ENCODE measurements at places on chromosomes 16 and 17.

- peak; percentile 33 for DNase-seq
These were observed 73.9 kb downstream of the SPAG9 start for GRCh38 chr17:51046514-51047384.

DNA sequence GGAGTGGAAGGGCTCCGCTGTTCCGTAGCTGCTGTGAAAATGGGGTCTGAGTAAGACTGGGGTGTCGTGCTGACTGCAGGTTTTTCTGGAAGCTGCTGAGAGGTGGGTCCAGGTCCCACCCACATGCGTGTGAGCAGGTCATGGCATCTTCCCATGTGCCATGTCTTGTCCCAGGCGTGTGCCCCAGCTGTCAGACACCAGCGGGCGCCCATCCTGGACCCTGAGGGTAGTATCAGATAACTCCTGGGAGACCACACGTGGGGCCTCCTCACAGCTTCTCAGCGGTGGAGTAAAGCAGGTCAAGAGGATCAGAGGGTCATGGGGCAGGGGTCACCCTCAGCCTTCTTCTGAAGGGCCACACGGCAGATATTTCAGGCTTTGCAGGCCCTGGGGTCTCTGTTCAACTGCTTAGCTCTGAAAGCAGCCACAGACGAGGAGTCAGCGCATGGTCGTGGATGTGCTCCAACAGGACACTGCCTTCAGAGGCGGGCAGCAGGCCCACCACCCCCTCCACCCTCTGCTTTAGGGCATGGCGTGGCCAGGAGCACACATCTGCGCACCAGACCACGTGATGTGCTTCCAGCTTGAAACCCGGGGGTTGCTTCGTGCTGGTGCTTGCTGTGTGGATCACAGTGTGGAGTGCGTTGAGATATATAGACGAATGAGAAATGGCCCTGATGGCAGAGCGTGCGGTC lies 68.7 kb downstream of the BANP start:
- DNase-seq: no peak

- no peak for DNase-seq
These were observed 6.2 kb downstream of the PRSS53 start for GRCh38 chr16:31082368-31083045.

DNA sequence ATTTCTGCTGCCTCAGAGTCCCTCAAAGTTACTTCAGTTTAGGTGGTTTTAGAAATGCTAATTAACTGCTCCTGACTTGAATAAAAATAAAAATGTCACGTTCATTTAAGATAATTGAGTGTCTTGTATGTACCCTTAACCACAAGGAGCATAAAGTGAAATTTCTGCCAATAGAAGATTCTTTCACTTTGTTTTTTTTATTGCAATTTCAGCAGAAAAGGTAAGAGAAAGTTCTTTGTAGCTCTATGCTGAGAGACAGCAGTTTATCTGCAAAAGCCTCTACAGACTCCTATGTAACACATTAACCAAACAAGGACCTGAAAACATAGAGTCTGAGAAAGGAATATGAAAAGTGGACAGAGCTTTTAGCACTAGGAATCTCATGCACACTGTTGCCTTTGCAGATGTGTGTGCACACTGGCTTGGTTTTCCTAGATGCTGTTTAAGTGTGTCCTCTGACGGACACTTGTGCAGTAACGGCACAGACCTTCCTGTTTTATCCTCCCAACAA lies 11.6 kb downstream of the ARHGAP44 start:
- no peak for DNase-seq

- DNase-seq: no peak
These were observed 7.5 kb downstream of the NME3 start for GRCh38 chr16:1763521-1764511.

DNA sequence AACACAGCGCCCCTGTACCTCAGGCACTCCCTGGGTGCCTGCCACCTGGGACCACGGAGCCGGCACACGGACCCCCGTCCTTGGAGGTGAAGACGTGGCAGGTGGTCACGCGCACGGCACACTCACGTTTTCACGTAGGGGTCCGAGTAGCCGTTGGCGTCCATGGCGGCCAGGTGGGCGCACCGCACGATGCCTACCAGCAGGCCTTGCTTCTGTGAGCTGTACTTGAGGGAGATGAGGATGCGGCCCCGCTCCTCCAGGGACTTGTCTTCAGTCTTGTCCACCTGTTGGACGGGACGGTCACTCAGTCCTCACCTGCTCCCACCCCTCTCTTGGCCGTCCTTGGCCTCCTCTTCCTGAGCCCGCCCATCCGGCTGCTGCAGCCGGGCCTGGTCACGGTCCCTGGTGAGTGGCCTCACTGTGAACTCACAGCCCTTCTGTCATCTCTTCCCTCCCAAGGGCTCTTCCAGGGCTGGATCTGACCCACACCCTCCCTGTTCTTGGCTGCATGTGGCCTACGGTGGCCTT lies 18.8 kb downstream of the SCGB1C2 start:
- no peak for DNase-seq

DNA sequence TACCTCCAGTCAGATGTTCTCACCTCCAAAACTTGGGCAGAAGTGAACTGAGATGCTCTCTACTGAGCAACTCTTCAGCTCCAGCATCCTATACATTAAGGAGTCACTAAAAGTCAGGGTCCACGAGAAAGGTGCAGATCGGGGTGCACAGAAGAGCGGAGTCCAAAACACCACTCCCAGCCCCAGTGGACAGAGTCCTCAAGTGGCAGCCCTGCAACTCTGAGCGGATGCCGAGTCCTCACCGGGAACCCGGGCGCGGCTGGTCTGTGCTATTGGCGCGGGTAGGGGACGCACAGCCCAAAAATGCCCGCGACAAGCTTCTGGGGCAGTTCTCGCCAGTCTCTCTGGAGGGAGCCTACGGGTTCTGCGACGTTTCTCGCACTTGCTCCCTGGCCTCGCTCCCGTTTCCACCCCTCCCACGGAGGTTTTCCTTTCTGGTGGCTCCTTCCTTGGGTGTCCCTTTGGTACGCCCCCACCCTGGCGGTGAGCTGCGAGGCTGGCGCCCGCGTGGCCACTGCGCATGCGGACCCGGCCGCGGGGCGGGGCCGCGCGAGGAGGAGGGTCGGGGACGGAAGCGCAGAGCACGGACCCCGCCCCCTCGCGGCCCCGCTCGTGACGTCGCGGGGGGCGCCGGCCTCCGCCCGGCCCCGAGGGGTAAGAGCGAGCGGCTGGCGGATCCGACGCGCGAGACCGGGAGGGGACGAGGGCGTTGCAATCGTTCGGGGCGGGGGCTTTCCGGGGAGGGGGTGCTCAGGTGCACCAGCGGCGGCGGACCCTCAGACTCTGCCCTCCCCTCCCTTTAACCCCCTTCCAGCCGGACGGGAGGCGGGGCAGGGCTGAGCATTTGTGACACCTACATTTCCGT lies at the start of gene TMEM219:
TMEM219 (plus strand) TSS at position 601 of the 865 bp plus-strand sequence. CDS start 1,065 bp downstream, outside the sequence.
- peak; percentile 62 for DNase-seq

- no peak for DNase-seq
These were observed 27.1 kb downstream of the NUDT7 start for GRCh38 chr16:77749415-77749814.

DNA sequence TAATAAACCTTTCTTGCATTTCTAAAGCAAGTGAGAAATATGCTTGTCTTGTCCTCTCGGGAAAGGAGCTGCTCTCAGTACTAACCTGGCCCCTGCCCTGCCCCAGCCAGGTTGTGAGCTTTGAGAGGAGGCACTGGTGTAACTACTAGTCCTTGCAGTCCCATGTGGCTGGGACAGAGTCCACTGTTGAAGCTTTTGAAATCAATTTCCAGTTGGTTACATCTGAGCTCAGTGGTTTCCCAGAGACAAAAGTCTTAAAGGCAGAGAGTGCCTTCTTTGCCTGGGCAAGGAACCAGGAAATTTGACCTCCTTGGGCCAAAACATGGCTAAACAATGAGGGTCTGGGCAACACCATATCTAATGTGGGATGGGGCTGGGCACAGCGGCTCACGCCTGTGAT lies 48.7 kb downstream of the GSG1L start:
- no peak for DNase-seq

- DNase-seq: no peak
These were observed 72.3 kb upstream of the CORO6 start for GRCh38 chr17:29694918-29695563.

DNA sequence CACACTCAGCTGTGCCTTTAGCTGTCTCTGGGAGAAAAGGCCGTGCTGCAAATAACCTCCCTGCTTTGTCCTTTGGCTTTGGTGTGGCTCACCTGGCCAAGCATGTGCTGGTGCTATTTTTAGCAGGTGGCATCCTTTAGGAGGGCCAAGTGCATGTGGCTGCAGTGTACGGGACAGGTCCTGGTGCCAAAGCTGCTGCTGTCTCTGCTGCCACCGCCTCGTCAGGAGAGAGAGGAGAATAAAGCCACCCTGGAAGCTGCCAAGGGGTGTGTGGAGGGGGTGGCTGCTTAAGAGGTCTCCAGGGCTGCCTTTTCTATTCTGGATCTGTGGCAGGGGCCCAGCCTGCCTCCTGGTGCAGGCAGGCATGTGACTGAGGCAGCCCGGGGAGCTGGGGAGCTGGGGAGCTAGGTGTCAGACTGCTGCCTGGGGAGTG lies 6.2 kb downstream of the AKAP1 start:
- DNase-seq: no peak

DNA sequence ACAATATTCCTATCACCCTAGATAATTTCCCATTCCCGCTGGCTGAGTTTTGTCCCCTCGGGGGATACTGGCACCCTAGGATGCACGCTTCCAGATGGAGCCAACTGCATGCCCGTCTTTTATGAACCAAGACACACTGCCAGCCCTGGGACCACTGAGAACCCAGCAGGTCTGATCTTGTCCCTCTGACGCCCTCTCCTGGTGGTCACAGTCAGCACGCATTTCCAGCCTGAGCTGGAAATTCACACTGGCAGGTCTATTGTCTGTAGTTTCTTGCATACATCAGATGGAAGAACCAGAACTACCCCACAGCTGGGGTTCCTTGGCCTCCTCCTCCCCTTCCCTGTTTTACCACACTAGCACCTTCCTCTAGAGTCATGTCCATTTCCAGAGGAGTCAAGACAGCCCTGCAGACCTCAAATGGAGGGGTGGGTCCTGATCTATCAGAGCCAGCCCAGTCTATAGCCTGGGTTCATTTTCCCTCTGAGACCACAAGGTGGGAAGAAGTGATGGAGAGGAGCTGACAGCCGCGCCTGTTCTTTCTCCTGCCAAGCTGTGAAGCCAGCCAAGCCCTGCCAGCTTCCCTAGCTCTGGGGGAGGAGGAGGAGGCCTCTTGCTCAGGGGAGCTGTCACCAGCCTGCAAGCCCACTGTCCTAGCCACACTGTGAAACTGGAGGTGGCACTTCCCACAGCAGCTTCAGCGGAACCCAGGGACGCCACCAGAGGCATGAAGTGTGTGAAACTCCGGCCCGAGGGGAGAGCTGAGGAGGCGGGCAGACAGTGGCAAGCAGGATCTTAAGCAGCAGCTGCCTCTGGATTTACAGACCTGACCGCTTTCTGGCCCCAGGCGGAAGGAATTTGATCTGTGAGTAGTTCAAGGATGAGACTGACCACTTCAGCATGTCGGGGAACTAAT lies 29.3 kb downstream of the MXRA7 start:
- DNase-seq: peak; percentile 60

GRCh38 chr17:55607731-55608341 lies 96.6 kb upstream of the SMIM36 start:
- DNase-seq: peak; percentile 32

DNA sequence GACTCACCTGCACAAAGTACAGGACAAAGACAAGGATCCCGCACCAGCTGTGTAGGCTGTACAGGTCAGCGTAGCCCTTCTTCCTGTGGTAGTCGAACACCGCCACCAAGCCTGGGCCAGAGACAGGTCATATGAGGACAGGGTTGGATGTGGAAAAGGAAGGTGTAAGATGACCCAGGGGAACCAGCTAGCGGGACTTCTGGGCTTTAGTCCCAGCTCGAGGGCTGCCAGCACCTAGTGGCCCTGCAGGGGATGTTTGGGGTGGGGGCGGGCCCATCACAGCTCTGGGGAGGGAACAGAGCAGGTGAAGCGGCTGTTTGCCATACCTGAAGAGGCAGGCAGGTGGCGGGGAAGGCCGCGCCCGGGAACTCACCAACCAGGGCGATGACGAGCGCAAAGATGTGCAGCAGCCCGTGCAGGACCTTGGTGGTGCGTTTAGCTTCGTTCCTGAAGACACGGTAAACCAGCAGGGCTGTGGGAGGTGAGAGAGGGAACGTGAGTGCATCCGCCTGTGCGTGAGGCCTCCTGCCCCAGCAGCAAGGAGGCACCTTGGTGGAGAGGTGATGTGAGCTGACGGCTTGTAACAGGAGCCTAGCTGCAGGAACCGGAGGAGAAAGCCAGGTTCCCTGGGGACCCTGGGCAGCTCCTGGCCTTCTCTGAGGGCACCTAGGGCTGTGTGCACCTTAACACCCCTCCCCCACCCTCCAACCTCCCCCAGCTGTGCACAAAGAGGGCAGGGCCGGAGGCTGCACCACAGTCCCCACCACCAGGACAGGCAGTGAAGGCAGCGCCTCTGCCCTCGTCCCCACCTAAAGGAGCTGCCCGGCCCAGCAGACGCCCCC lies 10.2 kb downstream of the CYB561 start:
- peak; percentile 31 for DNase-seq

DNA sequence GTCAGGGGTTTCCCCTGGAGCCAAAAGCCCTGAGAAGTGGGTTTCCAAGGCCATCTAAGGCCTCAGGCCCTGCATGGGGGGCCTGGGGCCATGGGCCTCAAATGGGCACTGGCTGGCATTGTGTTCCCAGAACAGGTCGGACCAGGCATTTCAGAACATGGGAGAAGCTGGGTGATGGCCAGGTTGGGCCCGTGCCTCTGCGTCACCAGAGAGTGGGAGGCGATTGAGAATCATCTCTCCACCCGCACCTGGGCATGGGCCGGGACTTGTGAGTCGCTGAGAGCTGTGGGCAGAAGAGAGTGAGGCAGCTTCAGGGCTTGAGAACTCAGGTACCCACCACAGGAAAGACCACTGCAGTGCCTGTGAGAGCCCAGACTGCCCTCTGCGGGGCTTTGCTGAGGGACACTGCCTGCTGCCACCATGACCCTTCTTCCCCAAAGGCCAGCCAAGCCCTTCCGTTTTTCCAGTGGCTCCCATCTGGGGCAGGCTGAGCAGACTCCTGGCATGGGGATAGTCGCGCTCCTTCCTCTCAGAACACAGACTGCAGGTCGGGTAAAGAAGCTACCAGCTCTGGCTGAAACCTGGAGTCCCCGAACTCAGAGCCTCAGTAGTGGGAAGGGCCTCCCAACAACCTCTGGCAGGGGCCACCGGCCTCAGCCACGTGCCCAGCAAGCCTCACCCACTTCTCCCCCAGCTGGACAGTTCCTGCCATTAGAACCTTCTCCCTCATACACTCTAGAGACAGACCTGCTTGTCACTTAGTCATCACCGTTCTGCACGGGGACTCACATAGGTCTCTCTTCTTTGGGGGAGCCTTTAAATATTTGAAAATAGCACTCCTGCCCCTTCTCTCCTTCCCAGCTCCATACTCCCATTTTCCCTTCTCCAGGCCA lies 1.6 kb downstream of the RAB11FIP4 start:
- peak; percentile 41 for DNase-seq

- DNase-seq: no peak
These were observed 29.9 kb upstream of the OR1G1 start for GRCh38 chr17:3157218-3157617.
